Heart left ventricle (tissue), 16 donors: ENCODE measurements at places on chromosomes 16 and 17. TPM values are rescaled to one million over a fixed set of nuclear protein-coding genes. Genes with fewer than 3 reads are reported as not detected.

- DNase-seq = peak; percentile 48
Measured at GRCh38 chr17:27526604-27527002, 70.4 kb downstream of the KSR1 start.

DNA sequence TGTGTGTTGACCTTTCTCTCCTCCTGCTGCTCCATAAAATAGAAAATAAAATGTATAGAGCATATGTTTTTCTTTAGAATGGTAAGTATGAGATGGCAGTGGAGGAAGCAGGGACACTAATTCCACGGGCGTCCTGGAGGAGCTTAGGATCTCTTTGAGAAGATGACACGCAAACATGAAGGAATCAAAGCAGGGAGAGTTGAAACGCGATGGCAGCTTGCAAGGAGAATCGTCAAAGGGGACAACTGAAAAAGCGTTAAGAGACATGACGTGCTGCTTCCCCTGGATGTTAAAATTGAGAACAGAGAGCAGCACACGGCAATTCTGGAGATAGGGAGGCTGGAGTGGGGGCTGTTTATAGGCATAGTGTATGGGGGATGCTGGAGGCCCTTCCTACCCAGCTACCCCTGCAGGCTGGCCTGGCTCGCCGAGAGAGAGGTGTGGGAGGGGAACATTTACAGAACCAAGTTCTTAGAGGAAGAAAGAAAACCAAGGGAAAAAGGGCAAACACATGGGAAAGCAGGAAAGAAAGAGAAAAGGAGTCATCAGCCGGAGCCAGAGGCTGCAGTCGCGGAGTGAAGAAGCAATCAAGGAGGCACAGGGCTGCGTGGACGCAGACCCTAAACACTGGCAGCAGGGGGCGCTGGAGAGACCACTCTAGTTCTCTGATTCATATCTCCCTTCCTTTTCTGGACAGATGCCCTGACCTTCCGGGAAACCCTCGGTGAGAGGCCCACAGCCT, 55.8 kb downstream of the MYH13 start:
- DNase-seq = peak; percentile 57

DNA sequence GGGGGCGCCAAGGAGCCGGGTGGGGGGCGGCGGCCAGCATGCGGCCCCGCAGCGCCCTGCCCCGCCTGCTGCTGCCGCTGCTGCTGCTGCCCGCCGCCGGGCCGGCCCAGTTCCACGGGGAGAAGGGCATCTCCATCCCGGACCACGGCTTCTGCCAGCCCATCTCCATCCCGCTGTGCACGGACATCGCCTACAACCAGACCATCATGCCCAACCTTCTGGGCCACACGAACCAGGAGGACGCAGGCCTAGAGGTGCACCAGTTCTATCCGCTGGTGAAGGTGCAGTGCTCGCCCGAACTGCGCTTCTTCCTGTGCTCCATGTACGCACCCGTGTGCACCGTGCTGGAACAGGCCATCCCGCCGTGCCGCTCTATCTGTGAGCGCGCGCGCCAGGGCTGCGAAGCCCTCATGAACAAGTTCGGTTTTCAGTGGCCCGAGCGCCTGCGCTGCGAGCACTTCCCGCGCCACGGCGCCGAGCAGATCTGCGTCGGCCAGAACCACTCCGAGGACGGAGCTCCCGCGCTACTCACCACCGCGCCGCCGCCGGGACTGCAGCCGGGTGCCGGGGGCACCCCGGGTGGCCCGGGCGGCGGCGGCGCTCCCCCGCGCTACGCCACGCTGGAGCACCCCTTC, 484 bp downstream of the FZD2 start:
- DNase-seq = no peak

GRCh38 chr17:76617838-76618237, 25.7 kb downstream of the ST6GALNAC1 start:
- no peak for DNase-seq

RFNG gene
- total RNA-seq = 30.6 TPM

DNA sequence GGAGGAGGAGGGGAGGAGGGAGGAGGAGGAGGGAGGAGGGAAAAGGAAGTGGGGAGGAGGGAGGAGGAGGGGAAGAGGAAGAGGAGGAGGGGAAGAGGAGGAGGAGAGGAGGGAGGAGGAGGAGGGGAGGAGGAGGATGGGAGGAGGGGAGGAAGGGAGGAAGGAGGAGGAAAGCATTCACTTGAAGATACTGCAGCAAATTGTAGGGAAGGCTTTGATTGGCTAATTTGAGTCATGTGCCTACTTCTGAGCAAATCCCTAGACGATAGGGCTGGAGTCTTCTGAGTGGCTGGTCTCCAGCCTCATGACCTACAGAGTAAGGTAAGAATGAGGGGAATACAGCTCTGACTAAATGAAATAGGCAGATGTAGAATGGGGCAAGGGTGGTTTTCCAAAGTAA, 783.2 kb upstream of the RBFOX1 start:
- DNase-seq = no peak

- DNase-seq = peak; percentile 51
Measured at GRCh38 chr16:13036600-13036999, 135.2 kb downstream of the SHISA9 start.

GRCh38 chr16:11094857-11095565, 150.6 kb downstream of the CLEC16A start:
- DNase-seq = no peak

GRCh38 chr16:56930486-56931270, 1.3 kb upstream of the HERPUD1 start:
- DNase-seq = no peak

GRCh38 chr17:66002812-66003211, 189.1 kb downstream of the CEP112 start:
- DNase-seq = no peak

DNA sequence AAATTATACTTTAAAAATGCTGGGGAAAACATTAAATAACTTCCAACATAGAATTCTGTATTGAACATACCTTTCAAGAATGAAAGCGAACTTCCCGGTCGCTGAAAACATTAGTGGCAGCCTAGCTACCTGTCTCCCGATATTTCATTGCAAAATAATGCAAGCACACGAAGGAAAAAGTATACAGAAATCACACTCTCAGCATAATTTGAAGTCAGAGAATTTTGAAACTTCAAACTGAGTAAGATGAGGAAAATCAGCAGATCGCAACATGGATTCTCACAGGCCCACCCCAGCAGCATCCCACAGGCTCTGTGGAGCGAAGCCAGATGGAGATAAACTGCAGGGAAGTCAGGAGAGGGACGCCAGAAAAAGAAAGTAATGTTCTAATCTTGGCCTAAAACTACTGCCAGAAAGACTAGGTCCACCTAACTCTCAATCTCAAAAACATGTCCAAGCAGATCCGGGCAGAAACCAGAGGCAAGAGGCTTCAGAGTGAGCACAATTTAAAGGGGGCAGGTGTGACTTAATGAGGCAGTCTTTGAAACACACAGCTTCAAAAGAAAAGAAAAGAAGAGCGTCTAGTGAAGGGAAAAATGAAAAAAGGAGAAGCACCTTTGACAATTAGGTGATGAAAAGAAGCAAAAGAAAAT, 4.8 kb upstream of the GOSR1 start:
- no peak for DNase-seq

DECR2 gene
- 12.2 TPM for total RNA-seq

DNA sequence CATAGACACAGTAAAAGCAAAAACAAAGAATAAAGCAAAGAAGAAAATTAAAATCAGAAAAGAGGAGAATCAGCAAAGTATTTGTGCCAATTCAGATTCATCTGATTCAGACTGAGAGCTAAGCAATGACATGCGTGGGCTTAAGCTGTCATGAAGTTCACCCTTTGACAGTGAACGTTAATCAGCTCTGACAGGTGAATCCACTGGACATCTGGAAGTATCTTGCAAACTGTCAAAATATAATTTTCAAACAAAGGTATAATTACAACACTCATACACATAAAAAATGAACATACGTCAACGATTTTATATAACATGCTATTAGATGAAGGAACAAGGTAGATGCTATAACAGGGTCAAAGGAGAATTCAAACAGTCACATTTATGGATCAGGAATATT, 596.3 kb upstream of the SALL1 start:
- no peak for DNase-seq

- DNase-seq = peak; percentile 87
Measured at GRCh38 chr17:63622574-63623390, 565 bp downstream of the MAP3K3 start.

WNT3 gene
- 2.2 TPM for total RNA-seq

GRCh38 chr17:50514936-50515702, 6.9 kb downstream of the MYCBPAP start:
- no peak for DNase-seq

- no peak for DNase-seq
Measured at GRCh38 chr17:48441231-48441711, 11.3 kb upstream of the SKAP1 start.

DNA sequence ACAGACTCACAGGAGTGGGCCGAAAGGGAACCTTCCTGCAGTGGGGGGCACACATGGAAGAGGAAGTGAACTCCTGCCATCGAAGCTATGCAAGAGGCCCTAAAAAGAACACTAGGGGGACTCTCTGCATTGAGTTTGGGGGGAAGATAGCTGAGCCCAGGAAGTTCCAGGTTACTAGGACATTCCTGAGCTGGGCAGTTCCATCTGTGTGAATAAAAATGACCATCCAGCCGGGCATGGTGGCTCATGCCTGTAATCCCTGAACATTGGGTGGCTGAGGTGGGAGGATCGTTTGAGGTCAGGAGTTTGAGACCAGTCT, 211.8 kb downstream of the ZNF423 start:
- DNase-seq = no peak

DNA sequence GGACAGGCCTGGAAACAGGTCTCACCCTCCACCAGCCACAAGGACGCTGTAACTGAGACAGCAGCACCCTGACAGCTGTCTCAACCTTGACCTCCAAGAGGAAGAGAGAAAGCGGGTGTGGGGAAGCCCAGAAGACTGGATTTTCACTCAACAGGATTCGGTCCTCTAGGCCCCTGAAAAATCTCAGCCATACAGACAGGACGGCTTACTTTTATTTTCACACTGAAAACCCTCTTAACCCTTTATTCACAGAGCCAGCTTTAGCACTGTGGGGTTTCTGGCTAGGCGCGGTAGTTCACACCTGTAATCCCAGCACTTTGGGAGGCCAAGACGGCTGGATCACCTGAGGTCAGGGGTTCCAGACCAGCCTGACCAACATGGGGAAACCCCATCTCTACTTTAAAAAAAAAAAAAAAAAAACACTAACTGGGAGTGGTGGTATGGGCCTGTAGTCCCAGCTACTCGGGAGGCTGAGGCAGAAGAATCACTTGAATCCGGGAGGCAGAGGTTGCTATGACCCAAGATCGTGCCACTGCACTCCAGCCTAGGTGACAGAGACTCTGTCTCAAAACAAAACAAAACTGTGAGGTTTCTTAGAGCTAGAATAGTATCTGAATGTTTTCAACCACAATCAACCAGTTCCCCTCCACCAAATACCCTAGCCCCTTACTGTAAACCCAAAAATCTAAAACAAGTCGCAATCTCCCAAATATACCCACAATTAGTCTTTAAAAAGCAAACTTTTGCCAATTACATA, 5.3 kb downstream of the ANKRD11 start:
- no peak for DNase-seq

PYDC1 gene
- not detected for total RNA-seq

- DNase-seq = no peak
Measured at GRCh38 chr16:11561454-11561805, 25.3 kb downstream of the LITAF start.

- no peak for DNase-seq
Measured at GRCh38 chr16:1398351-1398750, 16.2 kb downstream of the UNKL start.

- no peak for DNase-seq
Measured at GRCh38 chr17:81193470-81194224, 27.6 kb upstream of the AATK start.

- no peak for DNase-seq
Measured at GRCh38 chr16:68425498-68426346, 22.6 kb downstream of the SMPD3 start.

UNC13D gene
- total RNA-seq = 6.0 TPM

KCNG4 gene
- not detected for total RNA-seq

DNA sequence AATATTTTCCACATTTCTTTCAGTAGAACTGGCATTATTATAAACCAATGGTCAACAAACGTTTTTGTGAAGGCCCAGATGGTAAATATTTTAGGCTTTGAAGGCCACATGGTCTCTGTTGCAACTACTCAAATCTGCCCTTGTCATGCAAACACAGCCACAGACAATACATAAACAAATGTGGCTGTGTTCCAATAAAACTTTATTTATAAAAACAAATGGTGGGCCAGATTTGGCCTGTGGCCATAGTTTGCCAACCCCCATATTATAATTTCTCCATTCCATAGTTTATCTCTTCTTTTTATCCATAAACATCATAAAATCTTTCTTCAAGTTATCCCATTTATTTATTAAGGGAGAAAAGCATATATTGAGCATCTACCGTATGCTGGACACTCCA, 98.8 kb downstream of the CDYL2 start:
- no peak for DNase-seq

TUBB3 gene
- total RNA-seq = 11.2 TPM

GRCh38 chr16:27304881-27305745, 8.7 kb upstream of the IL4R start:
- DNase-seq = no peak

DNA sequence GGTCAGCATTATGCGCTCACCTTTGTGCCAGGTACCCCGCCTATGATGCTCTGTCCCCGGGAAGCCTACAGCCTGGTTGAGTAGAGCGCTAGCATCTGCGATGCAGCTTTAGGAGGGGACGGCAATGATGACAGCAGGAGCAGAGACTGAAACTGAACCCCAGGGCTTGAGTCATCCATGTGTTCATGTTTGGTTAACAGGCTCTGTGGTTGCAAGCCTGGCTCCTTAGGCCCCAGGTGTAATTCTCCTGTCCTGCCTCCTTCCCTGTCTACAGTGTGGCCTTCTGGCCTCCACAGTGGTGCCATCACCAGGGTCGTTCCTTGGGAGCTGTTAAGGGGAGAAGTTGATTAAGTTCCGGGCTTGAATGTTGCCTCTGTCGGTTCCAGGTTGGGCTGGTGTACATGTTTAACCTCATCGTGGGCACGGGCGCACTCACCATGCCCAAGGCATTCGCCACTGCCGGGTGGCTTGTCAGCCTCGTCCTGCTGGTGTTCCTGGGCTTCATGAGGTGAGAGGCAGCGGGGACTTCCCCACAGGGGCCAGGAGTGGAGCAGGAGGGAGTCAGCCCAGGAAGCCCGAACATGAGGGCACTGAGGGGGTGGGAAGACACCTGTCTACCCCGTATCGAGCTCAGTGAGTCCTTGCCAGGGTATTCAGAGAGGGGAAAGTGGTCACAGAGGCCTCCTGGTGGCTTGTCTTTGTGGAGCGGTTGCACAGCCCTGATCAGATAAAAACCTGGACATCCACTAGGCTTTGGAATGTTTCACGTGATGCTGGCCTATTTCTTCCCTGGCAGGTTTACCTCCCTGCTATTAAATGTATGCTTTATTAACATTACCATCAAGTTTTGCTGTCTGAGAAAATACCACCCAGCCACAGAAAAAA, 9.2 kb upstream of the NAT9 start:
- no peak for DNase-seq

GRCh38 chr17:18257268-18257981, 1.1 kb downstream of the FLII start:
- DNase-seq = peak; percentile 77

- no peak for DNase-seq
Measured at GRCh38 chr17:38917259-38917658, 8.2 kb upstream of the LASP1NB start.

- no peak for DNase-seq
Measured at GRCh38 chr17:61425682-61426481, 26.2 kb downstream of the TBX2 start.

FOXF1 gene
- total RNA-seq = 0.14 TPM

- no peak for DNase-seq
Measured at GRCh38 chr16:76278086-76278485, 885 bp downstream of the CNTNAP4 start.

TMC5 gene
- not detected for total RNA-seq
